NCI-H1417 treated with DMSO at 0.1 percent for 48 hours (cell line): ENCODE measurements at places on chromosomes 11 and 22.

DNA sequence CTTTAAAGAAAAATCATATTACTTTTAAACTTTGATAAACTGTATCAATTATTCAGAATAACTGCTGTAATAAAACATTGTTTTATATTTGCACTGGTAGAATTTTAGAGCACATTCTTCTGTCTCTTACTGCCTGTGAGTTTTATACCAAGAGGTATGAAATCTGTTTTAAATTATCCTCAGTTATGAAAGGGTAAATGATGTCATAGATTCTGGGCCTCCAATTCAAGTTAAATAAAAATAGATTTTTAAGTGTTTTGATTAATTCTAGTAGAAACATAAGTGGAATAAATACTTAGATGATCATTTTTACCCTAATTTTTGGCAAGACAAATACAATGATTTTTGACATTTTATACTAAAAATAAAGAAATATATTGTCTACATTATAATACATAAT is 93.0 kb downstream of the GUCY1A2 start:
- no peak for DNase-seq

DNA sequence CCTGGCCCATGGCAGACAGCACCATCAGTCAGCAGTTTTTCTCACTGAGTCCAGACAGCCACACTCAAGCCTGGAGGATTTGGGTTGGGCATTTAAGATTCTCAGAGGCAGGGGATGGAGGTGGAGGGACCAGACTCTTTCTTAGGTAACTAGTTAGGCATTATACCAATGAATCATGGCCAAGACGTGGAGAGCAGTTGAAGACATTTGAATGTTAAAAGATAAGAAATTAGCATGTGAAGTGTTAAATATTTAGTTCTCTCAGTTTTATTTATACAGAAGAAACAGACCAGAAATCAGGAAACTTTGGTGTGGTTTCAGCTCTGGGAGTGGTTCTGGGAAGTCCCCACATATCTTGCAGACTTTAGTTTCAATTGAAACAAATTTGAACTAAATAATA is 9.9 kb downstream of the GTF2H1 start:
- DNase-seq, result no peak

DNA sequence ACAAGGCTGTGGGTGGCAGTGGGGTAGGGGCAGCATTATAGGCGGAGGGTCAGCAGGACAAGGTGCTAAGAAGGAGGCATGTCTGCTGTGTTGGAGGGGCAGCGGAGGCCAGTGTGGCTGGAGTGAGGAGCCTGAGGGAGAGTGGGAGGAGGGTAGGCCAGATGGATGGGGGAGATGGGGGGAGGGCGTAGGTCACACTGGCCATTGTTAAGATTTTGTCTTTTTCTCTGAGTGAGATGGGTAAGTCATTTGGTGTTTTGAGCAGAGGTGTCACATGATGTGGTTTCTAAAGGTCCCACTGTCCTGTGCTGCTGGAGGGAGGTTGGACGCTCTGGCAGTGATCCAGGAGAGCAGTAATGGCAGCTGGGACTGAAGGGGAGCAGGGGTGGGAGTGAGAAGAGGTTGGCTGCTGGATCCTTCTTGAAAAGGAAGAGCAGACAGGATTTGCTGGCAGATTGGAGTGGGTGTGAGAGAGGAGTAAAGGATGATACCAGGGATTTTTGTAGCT is 9.8 kb downstream of the PPP6R3 start:
- no peak for DNase-seq

DNA sequence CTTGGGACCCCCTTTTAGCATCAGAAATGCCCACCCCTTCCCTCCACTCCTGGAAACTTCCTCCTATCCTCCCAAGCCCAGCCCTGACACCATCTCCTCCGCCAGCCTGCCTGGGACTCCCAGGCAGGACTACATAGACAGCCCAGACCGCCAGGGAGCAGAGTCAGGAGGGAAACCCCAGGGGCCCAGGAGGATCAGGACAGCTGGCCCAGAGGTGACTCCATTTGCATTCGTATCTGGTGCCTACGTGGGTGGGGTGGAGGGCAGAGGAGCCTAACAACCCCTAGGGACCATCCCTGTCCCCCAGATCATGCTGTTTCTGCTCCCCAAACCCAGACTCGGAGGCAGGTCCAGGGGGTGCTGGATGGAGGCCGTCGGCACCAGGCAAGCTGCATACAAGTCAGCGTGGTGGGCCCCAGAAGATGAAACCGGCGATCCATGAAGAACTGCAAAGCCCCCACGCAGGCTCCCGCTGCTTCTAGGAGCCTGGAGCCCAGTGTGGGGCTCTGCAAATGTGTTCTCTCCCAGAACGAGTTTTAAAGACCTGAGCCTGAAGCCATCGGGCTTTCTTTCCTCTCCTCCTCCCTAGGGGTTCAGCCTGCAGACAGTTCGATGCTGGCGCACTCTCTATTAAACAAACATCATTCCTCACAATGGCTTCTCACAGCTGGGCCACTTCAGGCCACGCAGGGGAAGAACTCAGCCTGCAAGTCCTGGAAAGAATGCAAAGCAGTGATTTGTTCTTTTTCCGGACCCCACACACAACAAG is 1506.8 kb downstream of the BRD1 start:
- DNase-seq, result no peak

DNA sequence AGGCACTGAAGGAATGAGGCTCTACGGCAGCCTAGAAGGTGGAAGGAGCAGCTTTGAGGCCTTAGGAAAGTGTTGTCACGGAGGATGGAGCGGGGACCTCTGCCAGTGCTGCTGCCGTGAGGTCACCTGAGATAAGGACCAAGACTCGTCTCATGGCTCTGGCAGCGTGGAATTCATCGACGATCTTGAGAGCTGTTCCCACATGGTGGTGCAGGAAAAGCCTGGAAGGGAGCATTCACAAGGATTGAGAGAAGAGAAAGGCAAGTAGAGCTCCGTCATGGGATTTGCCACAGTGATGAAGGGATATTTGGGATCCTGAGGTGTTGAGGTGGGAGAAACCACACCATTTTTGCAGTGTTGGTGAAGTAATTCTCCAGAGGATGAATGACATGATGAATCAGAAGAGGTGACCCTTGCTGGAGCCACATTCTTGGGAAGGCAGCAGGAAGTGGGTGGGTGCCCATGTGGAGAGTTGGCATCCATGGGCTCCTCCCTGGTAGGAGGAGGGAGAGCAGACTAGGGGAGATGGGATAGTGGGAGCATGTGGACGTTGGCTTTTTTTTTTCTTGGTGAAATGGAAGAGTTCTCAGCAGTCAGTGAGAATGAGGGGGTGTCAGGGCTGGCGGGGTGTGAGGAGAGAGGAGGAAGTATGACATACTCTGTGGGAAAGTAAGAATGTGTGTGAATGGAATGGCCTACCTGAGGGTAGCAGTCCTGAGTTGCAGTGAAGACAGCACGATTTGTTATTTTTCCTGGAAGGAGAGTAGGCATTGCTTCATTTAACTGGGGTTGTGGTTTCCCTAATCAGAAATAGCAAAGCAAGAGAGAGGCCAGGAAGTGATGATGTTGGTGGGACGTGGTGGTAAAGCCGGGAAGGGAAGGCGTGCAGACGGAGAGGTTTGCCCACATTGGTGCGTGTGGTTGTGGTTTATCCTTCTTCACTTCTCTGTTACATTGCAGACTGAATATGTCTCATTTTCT is 11.1 kb downstream of the PPP6R3 start:
- DNase-seq, result no peak

DNA sequence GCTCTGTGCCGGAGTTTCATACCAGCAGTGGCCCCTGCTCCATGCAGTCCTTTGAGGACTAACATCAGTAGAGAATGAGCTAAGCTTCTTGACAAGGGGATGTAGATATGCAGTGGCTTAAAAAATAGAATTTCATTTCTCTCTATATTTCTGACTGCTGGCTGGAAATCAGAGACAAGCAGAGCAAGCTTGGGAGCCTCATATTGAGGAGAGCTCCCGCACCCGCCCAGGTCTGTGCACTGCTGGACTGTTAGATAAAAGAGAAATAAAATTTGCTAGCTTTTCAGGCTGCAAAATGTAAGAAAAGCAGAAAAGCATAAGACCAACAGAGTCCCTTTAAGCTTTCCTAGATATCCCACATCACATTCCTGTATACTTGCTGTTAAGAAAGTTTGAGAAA is 31.4 kb downstream of the MMP7 start:
- DNase-seq, result no peak

DNA sequence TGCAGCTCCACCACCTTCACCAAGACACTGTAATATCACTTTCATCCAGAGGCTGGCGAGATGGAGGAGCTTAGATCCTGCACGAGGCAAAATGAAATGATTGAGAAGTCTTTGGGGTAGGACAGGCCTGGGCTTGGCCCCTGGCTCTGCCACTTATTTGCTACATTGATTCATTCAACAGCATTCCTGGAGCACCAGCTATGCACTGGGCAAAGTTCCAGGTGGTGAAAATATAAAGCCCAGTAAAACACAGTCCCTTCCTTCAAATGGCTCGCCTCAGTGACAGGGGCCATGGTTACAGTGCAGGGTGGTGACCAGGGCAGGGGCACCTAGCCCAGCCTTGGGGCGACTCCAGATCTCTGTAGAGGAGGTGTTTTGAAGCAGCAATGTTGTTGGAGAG is 19.7 kb downstream of the ALX4 start:
- no peak for DNase-seq

- no peak for DNase-seq
Measured at GRCh38 chr22:45892681-45893461, 84.1 kb downstream of the WNT7B start.

GRCh38 chr11:74090701-74091100 is 80.1 kb downstream of the C2CD3 start:
- no peak for DNase-seq

DNA sequence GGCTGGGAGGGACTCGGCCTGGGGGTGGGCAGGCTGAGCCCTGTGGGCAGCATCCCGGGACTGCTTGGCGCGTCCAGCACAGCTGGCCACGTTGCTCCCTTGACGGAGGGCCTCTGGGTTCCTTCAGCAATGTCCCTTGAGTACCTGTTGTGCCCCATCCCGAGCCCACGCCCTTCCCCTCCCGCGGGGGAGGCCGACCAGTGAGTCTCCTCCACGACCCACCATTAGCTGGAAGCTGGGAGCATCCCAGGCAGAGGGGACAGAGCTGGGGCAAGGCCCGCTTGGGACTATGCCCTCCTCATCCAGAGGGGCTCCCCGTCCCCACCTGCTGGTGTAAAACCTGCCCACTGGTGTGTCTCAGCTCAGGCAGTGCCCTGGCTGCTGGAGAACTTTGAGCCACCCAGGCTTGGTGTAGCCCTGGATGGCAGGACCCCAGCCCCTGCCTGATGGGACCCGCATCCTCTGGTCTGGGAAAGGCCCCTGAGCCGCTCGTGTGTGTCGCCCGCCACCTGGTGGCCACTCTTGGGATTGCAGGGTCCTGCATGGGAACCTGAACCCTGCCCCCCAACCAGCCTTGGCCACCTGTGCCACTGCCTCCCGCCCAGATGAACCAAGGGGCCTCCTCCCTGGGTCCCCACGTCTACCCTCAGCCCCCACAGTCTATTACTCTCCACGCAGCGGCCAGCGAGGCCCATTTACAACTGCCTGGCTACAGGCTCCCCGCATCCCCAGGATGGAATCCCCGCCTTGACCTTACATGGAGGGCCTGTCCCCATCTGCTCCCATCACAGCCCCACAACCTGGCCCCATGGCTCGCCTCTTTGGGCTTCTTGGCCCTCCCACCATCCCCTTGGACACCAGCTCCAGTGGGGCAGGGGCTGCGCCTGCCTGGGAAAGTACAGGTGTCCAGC is 16.6 kb upstream of the ARHGAP8 start:
- DNase-seq, result no peak

DNA sequence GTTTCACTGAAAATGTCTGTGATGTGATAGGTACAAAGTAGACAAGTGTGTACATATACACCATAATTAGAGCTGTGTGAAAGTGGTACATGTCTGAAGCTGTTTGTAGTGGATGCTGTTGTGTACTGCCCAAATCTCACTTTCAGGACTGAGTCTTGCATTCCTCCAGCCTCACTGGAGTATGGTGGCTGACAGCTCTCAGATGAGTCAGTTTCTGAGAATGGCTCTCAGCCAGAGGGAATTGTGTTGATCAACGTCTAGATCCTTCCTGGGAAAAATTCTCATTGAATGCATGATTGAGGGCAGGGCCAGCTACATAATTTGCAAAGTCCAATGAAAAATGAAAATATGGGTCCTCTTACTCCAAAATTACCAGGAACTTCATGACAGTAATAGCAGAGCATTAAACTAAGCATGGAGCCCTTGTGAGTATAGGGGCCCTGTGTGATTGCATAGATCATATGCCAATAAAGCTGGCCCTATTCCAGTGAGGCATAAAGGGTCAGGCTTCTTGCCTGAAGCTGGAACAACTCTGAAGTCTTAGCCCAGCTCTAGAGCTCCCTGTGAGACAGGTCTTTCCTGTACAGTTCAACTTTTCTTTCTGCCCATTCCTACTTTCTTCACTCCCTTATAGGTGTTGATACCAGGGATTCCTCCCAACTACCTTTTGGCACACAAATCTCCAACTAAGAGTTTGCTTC is 10.8 kb upstream of the CYP2R1 start:
- DNase-seq, result no peak

DNA sequence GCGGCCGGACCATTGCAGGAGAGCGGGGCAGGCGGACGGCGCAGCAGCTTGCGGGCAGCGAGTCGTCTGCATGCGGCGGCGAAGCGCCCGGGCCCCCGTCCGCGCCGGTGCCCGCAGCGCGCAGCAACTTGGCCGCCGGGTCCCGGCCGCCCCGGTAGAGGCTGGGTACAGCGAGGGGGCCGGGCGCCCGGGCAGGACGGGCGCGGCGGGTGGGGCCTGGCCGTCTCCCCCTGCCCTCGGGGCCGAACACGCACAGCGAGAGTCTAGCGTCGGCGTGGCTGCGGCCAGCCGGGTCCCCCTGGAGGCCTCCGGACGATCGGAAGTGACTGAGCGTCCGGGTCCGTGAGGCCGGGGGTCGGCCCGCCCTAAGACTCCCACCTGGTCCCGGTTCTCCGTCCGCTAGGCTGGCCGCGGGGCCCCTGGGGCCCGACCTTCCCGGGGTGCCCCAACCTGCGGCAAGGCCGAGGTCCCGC is 775 bp upstream of the TRABD start:
- no peak for DNase-seq

GRCh38 chr22:33757041-33757801 is 163.1 kb downstream of the LARGE1 start:
- peak; percentile 42 for DNase-seq

GRCh38 chr11:125627236-125627910 is 2.4 kb downstream of the CHEK1 start:
- DNase-seq, result no peak

DNA sequence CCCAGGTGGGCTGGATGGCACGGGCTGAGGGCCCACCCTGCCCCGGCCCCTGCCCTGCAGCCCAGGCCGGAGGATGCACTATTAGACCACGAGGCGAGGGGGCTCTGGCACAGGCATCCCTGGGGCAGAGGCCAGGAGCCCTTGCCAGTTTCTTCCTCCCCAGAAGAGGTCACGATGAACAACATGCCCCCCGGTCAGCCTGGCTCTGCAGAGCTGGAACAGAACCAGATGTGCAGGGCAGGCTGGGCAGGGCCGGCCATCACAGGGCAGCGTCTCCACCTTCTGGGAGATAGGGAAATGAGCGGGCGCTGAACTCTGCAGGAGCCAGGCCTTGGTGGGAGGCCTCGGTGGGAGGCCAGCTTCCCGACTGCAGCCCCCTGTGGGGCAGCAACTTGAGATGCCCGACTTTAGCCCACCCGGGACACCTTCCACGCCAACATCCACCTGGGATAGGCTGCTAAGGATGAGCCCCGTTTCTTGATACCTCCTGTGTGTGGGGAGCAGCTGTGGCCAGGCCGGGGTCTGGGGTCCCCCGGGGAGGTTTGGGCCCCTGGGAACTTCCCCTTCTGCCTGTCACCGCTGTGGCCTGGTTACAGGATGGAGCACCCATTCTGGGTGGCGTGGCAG is 21.8 kb upstream of the GNB1L start:
- DNase-seq, result no peak

- DNase-seq, result no peak
Measured at GRCh38 chr22:29948385-29948769, 65.4 kb downstream of the MTMR3 start.

GRCh38 chr11:23502826-23503225 is 642.6 kb upstream of the CCDC179 start:
- no peak for DNase-seq
